ENCODE measurements at places on chromosomes 3 and 15. TPM values are rescaled to one million over a fixed set of nuclear protein-coding genes. Genes with fewer than 3 reads are reported as not detected.

RPL29 gene
- 1,602 TPM for total RNA-seq

TTLL13 gene
- not detected for total RNA-seq

ERICH6 gene
- not detected for total RNA-seq

CLSTN2 gene
- total RNA-seq: not detected

MST1R gene
- 66.4 TPM for total RNA-seq

GP9 gene
- not detected for total RNA-seq

UMPS gene
- total RNA-seq: 49.3 TPM

OIP5 gene
- 5.7 TPM for total RNA-seq

- H3K36me3 ChIP-seq: no peaks in the 10 kb centered on the region
- peaks cover 24% of the 10 kb centered on the region for H3K4me1 ChIP-seq
- H3K27ac ChIP-seq: peak overlapping the region; percentile 11
- no peaks in the 10 kb centered on the region for H3K27me3 ChIP-seq
- no peak overlapping the region for H3K4me3 ChIP-seq
These were observed 60.3 kb upstream of the TP63 start for GRCh38 chr3:189570916-189571315.

- no peak overlapping the region for H3K4me3 ChIP-seq
- no peaks in the 10 kb centered on the region for H3K36me3 ChIP-seq
- H3K27ac ChIP-seq: no peak overlapping the region
These were observed 69.8 kb upstream of the PPP2R3A start for GRCh38 chr3:135895734-135896121.

DNA sequence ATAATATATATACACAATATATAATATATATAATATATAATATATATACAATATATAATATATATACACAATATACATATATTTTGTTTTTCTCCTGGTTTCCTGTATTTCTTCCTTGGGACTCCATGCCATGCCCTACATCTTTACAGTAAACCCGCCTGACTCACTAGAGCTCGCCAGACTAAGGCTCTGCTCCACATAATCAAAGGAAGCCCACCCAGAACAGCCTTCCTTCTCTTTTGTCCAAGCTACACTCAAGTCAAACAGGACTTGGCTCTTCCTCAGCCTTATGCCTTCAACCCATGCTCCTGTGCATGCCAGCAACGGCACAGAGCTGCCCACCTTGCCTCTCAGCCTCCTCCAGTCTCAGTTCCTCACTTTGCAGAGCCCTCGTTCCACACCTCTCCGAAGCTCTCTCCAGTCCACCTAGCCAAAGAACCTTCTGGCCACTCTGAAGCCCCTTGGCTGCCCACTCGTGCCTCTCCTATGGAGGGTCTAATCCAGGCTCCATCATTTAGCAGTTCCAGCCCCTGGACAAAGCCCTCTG, 109.1 kb downstream of the RFTN1 start:
- DNase-seq: no peak
- H3K4me3 ChIP-seq: no peak overlapping the region
- no peaks in the 10 kb centered on the region for H3K36me3 ChIP-seq

DNA sequence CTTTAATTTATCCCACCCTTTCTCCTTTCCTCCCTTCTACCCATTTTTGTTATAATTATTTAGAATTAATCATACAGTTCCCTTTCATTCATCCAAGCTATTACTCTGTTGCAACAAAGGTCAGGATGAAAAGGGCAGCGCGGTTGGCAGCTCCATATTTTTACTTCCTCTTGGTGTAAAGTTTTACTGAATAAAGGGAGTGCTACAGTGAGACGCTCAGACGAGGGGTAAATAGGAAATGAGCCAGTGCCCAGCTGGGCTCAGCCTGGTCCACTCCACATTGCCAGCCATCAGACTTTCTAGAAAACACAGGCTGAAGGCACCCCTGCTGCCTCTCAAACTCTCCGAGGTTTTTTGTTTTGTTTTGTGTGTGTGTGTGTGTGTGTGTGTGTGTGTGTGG, 21.9 kb upstream of the ZBTB38 start:
- H3K36me3 ChIP-seq: no peaks in the 10 kb centered on the region
- no peaks in the 10 kb centered on the region for H3K27me3 ChIP-seq
- H3K27ac ChIP-seq: no peak overlapping the region
- DNase-seq: no peak

DNA sequence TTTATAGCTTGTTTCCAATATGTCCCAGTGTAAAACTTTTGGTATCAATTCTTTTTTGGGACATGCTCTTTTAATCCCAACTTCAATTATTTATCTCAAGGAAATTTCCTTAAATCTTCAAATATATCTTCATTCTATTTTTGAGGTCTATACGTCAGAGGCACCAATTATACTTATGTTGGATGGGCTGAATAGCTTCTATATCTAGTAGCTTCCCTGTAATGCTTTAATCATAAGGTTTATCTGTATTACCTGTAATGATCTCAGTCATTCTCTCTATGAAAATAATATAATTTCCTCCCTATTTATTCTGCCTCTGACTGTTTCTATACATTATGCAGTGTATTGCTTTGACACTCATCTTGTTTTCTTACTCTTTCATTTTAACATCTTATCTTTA, 29.9 kb upstream of the MCCC1 start:
- no peak overlapping the region for H3K27ac ChIP-seq
- H3K27me3 ChIP-seq: no peaks in the 10 kb centered on the region
- no peaks in the 10 kb centered on the region for H3K4me1 ChIP-seq
- H3K36me3 ChIP-seq: no peaks in the 10 kb centered on the region

GRCh38 chr15:98483575-98484130, 164.7 kb upstream of the IGF1R start:
- no peaks in the 10 kb centered on the region for H3K36me3 ChIP-seq
- no peak for DNase-seq
- H3K4me1 ChIP-seq: no peaks in the 10 kb centered on the region
- H3K4me3 ChIP-seq: no peak overlapping the region

All from MCF 10A (cell line).